Activated CD4-positive, alpha-beta T cell treated with anti-CD3 and anti-CD28 coated beads, Interleukin-2, amount 50 U/mL, for 1 hour (primary cell): ENCODE measurements at places on chromosomes 13 and 19.

- no peak for DNase-seq
Measured at GRCh38 chr19:56218961-56219360, 16.9 kb downstream of the ZSCAN5C start.

GRCh38 chr13:30847650-30848307, 58.3 kb upstream of the MEDAG start:
- no peak for DNase-seq

- DNase-seq = no peak
Measured at GRCh38 chr13:54573186-54573585, 1544.6 kb downstream of the OLFM4 start.

- peak; percentile 26 for DNase-seq
Measured at GRCh38 chr13:30978981-30979956, 46.8 kb downstream of the TEX26 start.
